Motor neuron (in vitro differentiated cells): ENCODE measurements at places on chromosomes 11 and 22. TPM values are rescaled to one million over a fixed set of nuclear protein-coding genes. Genes with fewer than 3 reads are reported as not detected.
A peak's percentile ranks its signal among the peaks of the same experiment; 100 is the strongest.

The SCGB1D2 gene
- not detected in 2 replicates for total RNA-seq

The C22orf42 gene
- total RNA-seq = 0.54 TPM in 1 of 2 replicates, not detected in the other

The C22orf31 gene
- total RNA-seq = 0.22 and 0.31 TPM in 2 replicates

DNA sequence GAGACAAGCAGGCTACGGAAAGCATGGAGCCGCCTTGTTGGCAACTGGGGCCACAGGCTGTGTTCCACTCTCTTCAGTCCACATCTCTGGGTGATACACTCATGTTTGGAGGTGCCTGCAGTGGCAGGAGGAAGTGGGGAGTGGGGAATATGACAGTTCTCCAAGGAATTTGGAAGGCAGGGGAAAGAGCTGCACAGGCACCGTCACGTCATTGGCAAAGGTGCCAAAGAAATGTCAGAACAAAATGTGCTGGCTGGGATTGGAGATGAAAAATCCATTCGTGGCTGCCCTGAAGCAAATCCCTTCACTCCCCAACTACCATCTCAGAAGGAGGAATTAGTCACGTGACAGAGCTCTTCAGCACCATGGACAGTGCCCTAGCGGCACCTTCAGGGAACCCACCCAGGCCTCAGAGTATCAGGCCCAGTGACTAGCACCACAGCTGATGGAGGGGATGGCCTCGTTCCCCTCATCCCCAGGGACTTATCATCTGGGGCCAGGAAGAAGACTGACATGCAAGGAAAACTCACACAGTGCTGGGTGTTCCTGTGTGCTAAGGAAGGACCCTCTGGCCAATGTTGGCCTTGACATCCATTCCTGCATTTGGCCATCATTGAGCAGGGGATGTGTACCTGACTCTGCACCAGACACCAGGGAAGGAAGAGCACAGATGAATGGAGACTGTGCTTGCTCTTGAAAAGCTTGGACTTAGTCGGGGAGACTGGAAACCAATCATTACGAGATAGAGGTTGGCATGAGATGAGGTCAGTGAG, 48.5 kb upstream of the PRDM11 start:
- ATAC-seq = peak; percentile 7

GRCh38 chr11:126293726-126294125, 10.1 kb upstream of the DCPS start:
- ATAC-seq = no peak
